Vagina (tissue), 2 donors: ENCODE measurements at places on chromosomes 7 and 10.
A peak's percentile ranks its signal among the peaks of the same experiment; 100 is the strongest.

DNA sequence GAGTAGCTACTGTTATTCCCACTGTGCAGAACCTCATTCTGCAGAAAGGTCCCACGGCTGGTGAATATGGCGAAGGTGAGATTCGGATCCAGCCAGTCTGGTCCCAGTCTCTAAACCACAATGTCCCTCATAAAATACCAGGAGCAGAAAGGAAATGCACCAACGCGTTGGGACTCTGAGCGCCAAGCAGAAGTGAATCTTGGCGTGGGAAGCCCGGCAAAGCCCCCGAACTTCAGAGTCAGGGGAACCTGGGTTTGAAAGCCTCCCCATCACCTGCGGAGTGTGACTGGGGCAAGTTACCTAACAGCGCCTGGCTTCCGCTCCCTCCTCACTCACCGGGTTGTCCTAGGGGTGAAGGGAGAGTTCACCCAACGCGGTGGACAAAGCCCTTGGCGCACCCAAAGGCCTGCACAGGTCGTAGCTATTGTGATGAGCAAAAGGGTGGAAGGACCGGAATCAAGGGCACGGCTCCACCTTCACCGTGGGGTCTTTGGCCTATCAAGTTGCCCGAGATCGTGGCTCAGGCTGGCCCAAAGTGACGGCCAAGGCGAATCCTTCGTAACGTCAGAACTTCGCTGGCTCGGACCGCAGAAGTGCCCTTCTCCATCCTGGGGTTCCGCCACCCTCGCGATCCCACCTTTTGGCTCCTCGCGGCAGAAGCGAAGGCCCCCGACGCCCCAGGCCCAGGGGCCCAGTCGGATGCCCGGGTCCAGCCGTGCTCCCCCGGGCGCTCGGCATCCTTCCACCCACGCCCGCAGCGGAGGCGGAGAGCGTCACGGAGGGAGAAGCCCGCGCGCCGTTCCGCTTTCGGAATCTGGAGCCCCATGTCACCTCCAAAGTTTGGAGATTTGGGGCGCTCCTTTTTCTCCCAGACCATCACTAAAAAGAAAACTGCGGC lies 811 bp downstream of the RGS10 start:
- peak overlapping the region; percentile 79 for H3K4me3 ChIP-seq
- no peaks in the 10 kb centered on the region for H3K27me3 ChIP-seq

DNA sequence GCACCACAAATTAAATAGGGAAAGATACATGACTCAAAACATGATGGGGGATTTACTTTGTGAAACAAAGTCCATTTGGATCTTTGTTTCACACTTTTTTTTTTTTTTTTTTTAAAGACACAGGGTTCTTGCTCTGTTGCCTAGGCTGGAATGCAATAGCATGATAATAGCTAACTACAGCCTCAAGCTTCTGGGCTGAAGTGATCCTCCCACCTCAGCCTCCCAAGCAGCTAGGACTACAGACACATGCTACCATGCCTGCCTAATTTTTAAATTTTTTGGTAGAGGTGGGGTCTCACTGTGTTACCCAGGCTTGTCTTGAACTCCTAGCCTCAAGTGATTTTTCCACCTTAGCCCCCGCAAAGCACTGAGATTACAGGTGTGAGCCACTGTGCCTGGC lies 172.6 kb upstream of the KLF14 start:
- no peak overlapping the region for H3K27ac ChIP-seq
- no peak overlapping the region for H3K4me3 ChIP-seq
- H3K27me3 ChIP-seq, result no peaks in the 10 kb centered on the region
- H3K4me1 ChIP-seq, result peaks cover 75% of the 10 kb centered on the region

DNA sequence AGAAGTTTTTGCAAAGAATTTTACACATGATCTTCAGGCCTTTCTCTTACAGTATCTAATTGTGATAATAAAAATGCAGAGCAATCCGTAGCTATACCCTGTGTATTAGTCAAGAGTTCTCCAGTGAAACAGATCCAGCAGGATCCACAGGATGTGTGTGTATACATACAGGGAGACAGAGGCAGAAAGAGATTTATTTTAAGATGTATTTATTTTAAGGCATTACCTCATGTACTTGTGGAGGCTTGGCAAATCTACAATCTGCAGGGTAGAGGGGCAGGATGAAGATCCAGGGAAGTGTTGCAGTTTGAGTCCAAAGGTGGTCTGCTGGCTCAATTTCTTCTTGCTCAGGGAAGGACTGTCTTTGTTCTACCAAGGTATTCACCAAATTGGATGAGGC lies 41.7 kb downstream of the ARHGAP12 start:
- no peaks in the 10 kb centered on the region for H3K36me3 ChIP-seq
- no peak for DNase-seq
- no peak overlapping the region for H3K27ac ChIP-seq
- peaks cover 13% of the 10 kb centered on the region for H3K4me1 ChIP-seq

DNA sequence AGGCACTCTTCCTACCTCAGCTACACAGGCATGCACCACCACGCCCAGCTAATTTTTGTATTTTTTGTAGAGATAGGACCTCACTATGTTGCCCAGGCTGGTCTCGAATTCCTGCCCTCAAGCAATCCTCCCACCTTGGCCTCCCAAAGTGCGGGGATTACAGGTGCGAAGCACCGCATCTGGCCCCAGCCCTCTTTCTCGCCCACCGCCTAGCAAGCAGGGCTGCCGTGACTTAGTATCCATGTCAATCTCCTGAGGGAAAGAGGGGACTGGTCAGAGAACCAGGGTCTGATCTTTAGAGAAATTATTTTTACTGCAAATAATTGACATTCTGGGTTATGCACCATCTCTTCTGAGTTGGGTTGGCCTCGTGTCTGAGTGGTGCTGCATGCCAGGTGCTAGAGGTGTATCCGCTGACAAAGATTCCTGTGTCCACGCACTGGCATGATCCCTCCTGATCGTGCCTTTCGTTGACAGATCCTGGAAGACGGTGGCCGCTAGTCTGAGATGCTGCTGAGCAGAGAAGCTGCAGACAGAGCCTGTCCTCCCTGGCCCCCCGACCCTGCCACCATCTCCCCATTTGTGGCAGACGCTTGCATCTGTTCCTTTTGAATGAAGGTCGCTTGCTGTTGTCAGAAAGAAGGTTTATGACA lies 22.7 kb downstream of the WIPI2 start:
- no peaks in the 10 kb centered on the region for H3K27me3 ChIP-seq
- no peak for DNase-seq
- H3K36me3 ChIP-seq, result peaks cover 48% of the 10 kb centered on the region
- no peak overlapping the region for H3K27ac ChIP-seq
